ENCODE measurements at places on chromosomes 1 and 21.
A peak's percentile ranks its signal among the peaks of the same experiment; 100 is the strongest.

DNA sequence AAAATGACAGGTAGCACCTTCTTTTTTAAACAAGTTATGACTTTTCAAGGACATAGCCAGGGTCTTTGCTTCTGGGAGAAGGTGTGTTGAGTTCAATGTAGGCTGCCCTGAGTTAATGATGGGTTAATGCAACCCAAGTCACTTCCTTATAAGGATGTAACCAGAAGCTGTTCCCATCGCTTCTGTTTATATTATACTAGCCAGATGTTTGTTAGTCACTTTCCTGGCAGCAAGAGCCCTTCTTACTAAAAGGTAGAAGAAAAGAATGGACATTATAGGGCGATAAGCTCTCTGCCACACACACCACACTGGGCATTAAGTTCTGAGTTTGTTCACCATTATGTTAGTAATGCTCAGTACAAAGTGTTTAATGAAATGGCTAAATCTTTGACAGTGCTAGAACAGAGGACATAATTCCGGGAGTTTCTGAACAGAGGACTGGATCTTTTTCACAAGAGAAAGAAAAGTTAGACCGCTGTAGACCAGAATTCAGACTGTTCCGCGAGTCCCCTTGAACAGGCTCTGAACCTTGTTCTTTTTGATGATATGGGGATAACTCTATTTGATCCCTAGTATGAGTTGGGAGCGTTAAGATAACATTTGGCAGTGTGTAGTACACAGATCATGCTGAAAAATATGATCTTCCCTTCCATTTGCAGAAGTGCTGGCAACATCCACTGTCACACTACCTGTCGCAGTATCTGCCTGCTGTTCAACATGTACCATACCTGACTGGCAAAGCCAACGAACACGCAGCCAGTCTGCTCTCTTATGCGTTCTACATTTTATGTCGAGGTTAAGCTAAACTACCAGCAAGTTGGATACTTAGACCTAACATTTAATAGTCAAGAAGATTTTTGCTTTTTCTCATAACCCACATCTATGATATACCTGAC, 41.0 kb downstream of the DEGS1 start:
- DNase-seq, result no peak

- DNase-seq, result peak; percentile 80
Measured at GRCh38 chr1:2526824-2527555, 594 bp upstream of the PANK4 start.

- DNase-seq, result peak; percentile 94
Measured at GRCh38 chr21:41879190-41879998, at the start of gene PRDM15. TSS of gene PRDM15 (minus strand) at chr21:41879344. CDS start at chr21:41860363, 18,981 bp downstream.

DNA sequence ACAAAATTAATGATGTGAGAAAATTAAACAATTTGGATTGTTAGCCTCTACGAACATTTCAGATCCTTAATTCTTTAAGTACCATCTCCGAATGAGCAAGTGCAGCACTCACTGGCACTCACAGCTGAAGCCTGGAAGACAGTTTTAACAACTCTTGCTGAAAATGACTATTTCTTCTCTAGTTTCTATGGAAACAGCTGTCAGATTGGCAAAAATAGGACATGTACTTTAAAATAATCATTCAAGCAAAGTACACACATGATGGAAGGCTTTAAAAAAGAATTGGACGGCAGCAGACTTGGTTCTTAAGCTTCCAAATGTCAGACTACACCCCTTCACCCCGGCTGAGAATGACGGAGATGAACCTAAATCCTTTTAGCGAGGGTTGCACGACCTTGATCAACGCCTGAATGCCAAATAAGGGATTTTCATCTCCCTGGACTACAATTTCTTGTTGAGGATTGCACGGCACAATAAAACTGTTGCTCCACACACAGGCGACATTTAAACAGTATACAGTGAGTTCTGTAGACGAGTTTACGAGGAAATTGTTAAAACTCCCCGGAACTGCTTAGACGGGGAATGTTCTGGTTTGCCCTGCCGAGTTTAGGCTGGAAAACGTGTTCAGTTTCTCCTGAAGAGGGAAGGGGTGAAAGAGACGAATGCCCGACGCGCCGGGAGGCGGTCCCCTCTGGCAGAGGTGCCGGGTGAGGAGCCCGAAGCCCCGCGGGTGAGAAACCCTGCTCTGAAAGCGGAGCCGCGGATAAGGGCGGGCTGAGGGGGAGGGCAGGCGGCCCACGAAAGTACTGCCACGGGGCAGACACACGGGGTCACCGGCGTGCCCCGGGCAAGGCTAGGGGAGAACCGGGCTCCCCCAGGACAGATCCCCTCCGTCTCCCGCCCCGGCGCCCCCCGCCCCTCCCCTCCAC, 671 bp downstream of the OMA1 start:
- DNase-seq, result peak; percentile 51

GRCh38 chr1:191290441-191290840, 812.8 kb upstream of the BRINP3 start:
- DNase-seq, result no peak

DNA sequence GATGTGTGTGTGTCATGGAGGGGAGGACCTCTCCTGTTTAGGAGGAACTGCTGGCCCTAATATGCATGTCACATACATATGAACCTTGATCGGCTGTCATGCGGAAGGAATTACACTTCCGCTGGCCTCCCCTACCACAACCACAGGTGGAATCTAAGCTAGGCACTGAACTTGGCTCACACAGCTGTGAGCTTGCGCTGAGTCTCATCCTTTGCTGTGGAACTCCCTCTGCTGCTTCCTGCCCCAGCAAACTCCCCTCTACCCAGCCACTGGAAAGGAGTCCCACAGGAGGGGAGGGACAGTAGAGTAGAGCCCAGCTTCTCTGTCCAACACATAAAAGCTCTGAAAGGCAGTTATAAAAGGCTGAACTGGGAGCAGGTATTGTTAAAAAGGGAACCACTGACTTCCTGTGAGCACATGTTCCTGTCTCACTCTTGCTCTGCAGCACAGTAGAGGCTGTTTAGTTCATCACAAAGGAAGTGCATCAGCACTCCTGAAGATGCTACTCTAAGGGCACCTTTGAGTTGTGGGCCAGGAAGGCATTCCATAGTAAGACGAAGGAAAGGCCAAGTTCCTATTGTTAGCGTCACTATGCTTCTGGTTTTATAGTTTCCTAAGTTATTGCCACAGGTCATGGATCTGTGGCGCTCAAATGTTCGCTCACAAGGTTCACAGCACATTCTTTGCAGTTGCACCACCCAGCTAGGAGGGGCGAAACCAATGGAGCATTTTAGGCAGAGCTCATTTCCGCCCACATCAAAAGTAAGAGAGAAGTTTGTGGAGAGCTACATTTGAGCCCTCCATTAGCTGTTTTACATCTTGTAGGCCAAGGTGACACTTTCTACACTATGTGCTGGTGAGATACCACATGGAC, 17.7 kb upstream of the PTPRC start:
- no peak for DNase-seq

- DNase-seq, result no peak
Measured at GRCh38 chr1:195193134-195193533, 1415.1 kb downstream of the KCNT2 start.

- DNase-seq, result no peak
Measured at GRCh38 chr1:54357967-54358366, 48.2 kb downstream of the SSBP3 start.

GRCh38 chr1:238961790-238962189, 424.6 kb upstream of the CHRM3 start:
- DNase-seq, result no peak

GRCh38 chr1:229762891-229763290, 136.8 kb downstream of the URB2 start:
- DNase-seq, result no peak

DNA sequence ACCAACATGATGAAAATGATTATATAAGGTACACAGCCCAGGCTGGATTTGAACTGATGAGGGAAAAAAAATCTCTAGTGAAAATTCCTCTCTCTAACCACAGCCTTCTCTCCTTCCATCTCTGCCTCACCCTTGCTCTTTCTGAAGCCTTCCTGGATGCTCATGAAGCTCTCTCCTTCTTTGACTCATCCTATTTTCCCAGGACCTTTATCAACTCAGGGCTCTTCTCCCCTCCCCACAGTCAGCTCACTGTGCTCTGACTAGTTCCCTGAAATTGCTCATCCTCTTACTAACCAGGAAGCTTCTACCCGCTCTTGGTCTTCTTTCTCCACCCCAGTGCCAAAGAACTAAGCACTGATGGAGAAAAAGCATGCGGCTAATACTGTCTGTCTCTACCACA, 46.4 kb upstream of the ERG start:
- no peak for DNase-seq

- no peak for DNase-seq
Measured at GRCh38 chr1:230208619-230209261, 141.7 kb downstream of the GALNT2 start.

DNA sequence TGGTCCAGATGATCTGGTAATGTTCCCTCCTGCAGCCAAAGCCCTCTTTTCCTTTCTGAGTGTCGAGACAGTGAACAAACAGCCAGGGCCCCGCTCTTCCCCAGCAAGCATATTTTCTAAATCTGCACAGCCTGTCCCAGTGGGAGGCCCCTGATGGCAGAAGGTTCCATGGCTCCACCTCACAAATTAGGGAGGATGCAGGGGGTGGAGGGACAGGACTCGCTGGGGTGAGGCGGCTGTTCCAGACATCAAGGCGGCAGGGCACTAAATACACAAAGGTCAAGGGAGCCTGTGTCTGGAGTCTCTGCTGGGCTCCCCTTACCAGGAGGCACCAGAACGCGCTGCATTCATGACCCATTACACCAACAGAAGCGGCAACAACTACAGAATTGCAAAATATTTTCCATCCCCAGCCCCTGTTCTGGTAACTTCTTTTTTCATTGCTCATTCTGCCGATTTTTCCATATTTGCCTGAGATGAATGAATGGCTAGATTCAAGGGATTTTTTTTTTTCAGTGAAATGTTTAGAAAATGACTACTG, 27.0 kb upstream of the PRELP start:
- DNase-seq, result no peak

DNA sequence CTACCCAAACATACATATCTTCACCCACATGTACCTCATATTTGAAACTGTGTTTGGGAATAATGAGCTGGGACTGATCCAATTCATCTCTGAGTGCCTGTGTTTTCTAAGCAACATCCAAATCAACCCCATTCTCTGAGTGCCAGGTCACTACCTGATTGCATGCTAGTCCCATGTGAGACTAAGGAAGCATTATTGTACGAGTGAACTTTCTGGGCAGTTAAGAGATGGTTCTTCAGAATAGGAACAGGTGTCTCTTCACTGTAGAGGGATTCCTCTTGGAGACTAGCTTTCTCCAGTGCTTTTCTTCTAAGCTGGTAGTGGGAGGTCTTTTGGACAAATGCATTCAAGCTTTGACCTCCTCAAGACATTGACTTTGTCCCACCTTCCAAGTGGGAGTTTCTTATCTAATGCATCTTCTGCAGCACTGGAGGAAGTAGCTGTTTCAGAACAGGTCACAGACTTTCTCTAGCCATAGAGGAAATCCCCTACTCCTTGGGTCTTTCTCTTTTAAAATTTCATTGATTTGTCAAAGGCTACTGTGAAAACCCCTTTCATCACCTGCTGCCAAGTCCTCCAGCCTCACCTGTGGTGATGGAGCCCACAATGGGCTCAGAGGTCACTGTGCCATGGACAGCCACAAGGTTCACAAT, 172.0 kb upstream of the KIAA0040 start:
- DNase-seq, result no peak

- peak; percentile 84 for DNase-seq
Measured at GRCh38 chr1:200738327-200738948, at the start of gene CAMSAP2. TSS of gene CAMSAP2 (plus strand) at chr1:200738893. CDS start at chr1:200739828, 935 bp downstream.

Data from H54 (cell line).